Amniotic epithelial cell (primary cell): ENCODE measurements at places on chromosomes 3 and 15.

GRCh38 chr3:194489736-194490612, 3.2 kb upstream of the ATP13A3 start:
- peak; percentile 24 for DNase-seq

- DNase-seq = peak; percentile 22
These were observed 156.9 kb upstream of the RASGRP1 start for GRCh38 chr15:38721568-38721945.

- no peak for DNase-seq
These were observed 612.9 kb upstream of the EPHA6 start for GRCh38 chr3:96201463-96201862.

GRCh38 chr15:75565062-75565970, 13.8 kb downstream of the PTPN9 start:
- peak; percentile 67 for DNase-seq

- DNase-seq = no peak
These were observed 175.5 kb downstream of the CFAP20DC start for GRCh38 chr3:58874248-58874741.

GRCh38 chr15:78615151-78615589, 5.6 kb downstream of the CHRNA3 start:
- DNase-seq = no peak
